ENCODE measurements at places on chromosomes 4 and X.

- DNase-seq = no peak
Measured at GRCh38 chr4:180164799-180165198, 2078.4 kb upstream of the TENM3 start.

DNA sequence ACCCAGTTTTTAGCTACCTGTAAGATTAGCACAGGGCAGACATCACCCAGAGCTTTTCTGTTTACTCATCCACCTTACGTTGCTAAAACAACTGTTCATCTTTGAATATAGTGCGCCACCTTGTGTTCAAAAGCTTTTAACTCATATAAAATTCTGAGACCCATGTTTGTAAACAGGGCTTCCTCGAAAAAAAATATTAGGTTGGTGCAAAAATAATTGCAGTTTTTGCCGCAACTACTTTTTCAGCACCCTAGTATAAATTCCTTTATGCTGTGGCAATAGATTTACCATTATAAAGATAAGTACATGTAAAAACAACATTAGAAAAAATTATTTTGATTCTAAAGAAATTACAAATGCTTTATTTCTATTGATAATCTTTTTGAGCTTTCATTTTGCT lies 147.9 kb downstream of the LRBA start:
- no peak for DNase-seq

GRCh38 chr4:147576084-147576483 lies 41.1 kb upstream of the TMEM184C start:
- no peak for DNase-seq

DNA sequence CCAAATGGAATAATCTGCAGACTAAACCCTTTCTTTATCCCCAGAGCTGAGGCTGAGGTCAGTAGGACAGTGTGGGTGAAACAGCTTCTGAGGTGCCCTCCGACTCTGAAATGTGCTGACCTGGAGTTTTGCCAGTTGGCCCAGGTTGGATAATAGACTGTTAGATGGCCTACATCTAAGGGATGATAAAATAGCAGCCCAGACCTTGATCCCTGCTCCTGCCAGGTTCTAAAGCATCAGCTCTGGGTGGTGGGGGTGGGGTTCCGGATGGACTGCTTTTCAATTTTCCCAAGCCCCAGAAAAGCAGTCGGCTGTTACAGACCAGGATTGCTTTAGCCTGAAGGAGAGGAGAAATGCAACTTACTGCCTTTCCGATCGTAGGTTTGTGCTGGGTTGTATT lies 110.4 kb downstream of the NHS start:
- no peak for DNase-seq

GRCh38 chr4:128163177-128164117 lies 102.3 kb downstream of the LARP1B start:
- DNase-seq = no peak

GRCh38 chrX:14027511-14028019 lies 2.1 kb downstream of the GEMIN8 start:
- no peak for DNase-seq

- no peak for DNase-seq
Measured at GRCh38 chr4:82247629-82248028, 126.2 kb downstream of the HNRNPD start.

GRCh38 chrX:46559062-46559461 lies 13.8 kb upstream of the ZNF674 start:
- DNase-seq = no peak

DNA sequence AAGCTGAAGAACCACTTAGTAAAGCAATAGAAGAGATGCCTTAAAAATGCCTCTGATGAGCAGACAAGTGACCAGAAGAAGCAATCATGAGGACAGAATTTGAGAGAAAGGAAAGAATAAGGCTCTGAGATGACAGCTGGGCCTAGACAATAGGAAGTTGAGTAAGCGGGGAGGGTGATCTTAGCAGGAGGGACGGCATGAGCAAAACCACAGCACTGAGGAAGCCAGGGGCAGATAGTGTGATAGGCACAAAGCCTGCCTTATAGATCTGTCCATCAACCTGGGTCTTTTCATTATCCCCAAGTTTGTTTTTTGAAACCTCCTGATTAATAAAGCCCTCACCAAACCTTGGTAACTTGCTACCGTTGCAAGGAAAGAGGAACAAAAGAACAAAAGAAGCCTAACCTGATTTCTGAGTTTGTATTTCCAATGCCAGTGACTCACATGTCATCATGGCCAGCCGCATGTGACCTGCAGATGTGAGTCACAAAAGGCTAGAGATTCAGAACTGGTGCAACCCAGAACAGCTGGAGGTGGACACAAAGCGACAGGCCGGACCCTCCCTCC lies 55.7 kb upstream of the PPARGC1A start:
- DNase-seq = no peak

GRCh38 chr4:37721995-37722638 lies 35.9 kb upstream of the RELL1 start:
- DNase-seq = no peak

DNA sequence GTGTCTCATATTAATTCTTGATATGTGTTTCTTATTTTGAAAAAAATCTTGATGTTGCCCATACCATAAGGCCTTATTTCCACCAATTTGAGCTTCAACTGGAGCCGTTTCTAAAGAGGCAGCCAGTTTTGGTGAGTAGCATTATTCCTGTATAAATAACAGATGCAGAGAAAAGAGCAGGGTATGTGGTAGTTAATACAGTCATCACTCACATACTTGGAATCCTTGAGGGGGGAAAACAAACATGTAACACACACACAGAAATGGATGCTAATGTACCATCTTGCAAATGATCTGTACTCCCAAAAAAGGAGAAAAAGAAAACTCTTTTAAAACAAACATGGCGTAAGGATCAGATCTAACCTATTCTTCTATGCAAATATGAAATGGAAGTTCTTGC lies 389.7 kb downstream of the GPM6A start:
- no peak for DNase-seq

- peak; percentile 32 for DNase-seq
Measured at GRCh38 chr4:182925298-182925757, 8.1 kb upstream of the DCTD start.

- DNase-seq = no peak
Measured at GRCh38 chr4:182770996-182771514, 146.1 kb downstream of the DCTD start.

GRCh38 chrX:15881381-15881897 lies 26.8 kb upstream of the AP1S2 start:
- DNase-seq = no peak

DNA sequence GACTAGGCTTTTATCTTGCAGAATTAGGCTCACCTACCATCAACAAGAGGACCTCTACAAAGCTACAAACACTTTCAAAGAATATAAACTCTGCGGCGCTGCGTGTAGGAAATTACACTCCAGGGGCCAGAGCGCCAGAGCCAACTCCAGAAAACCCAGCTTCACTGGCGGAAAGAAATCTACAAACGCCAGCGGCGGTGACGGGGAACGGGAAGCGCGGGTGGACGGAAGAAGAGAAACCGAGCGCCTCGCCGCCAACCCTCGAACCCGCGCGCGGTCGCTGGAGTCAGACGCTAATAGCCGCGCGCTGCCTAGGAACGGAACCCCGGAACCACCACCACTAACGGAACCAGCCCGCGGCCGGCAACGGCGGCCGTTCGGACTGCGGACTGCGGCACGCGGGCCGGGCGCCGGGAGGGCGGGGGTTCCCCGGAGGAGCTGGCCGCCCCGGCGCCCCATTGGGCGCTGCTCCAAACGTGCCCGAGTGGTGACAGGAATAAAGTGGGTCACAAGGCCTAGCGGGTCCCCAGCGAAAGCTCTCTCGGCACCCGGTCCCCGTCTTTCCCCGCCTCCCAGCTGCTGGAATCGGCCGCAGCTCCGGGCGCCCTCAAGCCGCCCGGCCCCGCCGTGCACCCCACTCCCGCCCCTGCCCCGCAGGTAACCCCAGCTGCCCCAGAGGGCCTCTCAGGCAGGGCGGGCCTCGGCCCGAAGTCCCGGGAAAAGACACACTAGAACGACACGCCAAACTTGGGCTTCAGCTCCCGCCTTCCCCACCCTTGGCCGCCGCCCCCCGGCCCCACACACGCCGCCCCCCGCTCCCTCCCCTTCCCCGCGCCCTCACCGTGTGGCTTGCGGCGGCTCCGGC lies 836 bp downstream of the CLOCK start:
- peak; percentile 37 for DNase-seq

DNA sequence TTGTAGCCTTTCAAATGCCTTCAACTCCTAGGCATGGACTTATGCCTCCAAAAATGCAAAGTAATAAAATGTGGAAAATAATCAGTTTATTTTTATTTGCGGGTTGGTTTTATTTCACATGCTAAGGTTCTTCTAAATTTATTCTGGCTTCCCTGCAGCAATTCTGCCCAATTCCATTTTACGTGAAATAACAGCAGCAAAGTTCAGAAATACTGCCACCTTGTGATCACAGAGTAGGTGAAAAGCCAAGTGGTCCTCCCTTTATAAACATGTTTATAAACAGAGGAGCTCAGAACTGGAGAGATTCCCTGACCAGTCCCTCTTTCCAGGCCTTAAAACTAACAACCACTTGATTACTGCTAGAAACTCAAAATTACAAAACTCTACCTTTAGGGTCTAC lies 14.7 kb upstream of the DCHS2 start:
- no peak for DNase-seq

DNA sequence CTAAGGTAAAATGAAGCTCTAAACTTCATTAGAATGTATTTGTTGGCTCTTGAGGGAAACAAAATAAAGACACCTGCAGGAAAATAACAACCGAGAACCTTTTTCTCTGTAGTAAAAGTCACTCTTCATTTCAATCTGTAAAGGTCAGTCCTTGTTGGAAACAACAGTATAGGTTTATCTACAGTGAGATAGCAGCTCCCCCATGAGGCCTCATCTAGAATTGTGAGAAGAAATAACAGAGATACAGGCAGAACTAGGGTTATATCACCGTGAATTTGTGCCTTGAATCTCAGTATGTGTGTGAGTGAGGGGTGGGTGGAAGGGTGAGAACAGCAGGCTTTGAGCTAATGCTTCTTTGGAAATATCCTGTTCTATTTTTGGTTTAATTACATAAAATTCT lies 107.8 kb upstream of the FMR1 start:
- DNase-seq = no peak

- DNase-seq = no peak
Measured at GRCh38 chr4:175253184-175253902, 335.2 kb downstream of the ADAM29 start.

GRCh38 chrX:95076449-95076848 lies 1402.4 kb downstream of the FAM133A start:
- no peak for DNase-seq

GRCh38 chrX:39174241-39174771 lies 373.0 kb downstream of the MID1IP1 start:
- no peak for DNase-seq

DNA sequence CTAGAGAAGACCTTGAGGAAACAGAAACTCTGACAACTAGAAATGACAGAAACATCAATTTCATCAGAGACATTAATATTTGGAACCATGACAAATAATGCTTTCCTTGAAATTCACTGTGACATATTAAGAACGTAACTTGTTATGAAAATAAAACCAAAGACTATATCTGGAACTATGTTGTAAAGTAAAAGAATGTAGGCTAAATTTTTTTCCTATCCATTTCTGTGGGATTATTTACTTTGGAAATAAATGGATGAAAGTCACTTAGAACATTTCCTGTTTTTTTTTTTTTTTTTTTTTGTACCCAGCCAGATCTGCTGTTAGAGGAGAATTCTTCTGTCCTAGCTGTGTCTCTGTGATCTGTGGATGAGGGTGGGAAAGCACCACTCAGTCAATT lies 255.9 kb downstream of the SPRY1 start:
- no peak for DNase-seq

GRCh38 chr4:145034727-145035211 lies 63.2 kb downstream of the ANAPC10 start:
- no peak for DNase-seq

- no peak for DNase-seq
Measured at GRCh38 chr4:142917678-142918077, 71.6 kb upstream of the INPP4B start.

DNA sequence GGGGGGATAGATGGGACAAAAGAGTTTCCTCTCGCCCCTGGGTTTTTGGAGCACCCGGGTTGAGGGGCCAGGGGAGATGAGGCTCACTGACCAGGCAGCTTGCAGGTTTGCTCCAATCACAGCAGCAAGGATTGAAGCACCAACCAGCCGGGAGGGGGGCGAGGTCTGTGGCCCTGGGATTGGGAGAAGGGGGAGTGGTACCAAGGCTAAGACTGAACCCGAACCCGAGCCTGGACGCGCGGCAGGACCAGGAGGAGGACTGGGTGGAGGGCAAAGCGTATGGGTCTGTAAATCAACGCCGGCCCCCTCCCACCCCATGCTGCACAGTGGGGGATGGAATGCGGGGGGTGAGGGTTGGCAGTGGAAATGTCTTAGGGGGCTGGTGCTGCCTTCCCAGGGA lies 3.5 kb downstream of the SOX3 start:
- DNase-seq = no peak

DNA sequence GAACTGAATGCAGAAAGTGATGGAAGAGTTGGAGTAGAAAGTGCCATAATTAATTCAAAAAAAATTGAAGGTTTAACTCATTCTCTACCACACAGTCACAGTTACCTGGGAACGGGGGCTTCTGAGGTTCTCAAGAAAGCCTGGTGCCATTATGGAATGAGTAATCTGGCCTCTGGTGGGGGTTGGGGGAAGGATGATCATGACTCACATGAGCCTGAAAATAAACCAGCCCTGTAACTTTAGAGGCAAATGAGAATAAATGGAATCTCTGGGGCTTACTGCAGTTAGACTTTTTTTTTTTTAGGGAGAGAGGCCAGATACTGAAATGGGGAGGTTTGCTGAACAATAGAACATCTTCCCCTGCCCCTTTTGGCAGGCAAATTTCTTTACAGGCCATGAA lies 55.3 kb downstream of the SOD3 start:
- DNase-seq = no peak

DNA sequence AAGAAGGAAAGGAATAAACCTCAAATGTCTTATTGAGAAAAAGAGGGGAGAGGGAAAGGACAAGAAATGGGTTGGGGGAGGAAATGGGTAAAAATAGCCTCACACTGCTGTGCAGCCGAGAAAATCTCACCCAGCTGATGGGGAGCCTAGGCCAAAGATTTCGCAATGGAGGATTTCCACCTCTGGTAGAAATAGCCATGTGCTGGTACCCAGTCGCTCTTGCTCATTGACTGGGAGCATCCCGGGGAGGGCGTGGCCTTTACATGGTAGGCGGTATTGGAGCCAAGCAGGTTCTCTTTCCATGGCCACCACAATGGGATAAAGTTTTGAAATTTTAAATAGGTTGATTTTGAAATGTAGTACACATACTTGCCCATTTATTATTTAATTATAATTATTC lies 255.1 kb upstream of the LDB2 start:
- no peak for DNase-seq

DNA sequence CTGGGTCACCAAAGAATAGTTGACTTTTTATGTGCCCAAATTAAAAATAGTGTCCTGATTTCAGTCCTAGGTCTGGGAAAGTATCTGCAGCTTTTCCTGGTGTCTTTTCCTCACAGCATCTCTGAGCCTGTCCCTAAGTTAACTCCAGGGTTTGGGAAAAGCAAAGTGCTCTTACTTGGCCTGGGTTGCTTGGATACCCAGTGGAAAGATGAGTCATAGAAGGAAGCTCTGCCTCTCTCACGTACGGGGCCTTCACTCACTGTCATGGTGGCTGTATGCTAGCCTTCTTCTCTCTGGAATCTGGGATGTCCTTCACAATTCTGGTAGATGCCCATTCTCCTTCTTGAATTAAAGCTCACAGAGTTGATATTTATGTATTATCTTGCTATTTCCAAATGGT lies 607.3 kb downstream of the ANKRD50 start:
- no peak for DNase-seq

All from stimulated activated CD8-positive, alpha-beta memory T cell treated with anti-CD3 and anti-CD28 coated beads, Interleukin-7, amount 100 ng/mL, for 1 hour (primary cell).